ENCODE measurements at places on chromosomes 11 and 22. TPM values are rescaled to one million over a fixed set of nuclear protein-coding genes. Genes with fewer than 3 reads are reported as not detected.

Gene IRAG1
- polyA plus RNA-seq = 0.05 TPM

Gene SELENOO
- 26.7 TPM for polyA plus RNA-seq

Gene OR8D1
- polyA plus RNA-seq = not detected

Gene CATSPER1
- 2.2 TPM for polyA plus RNA-seq

Gene OR8K5
- polyA plus RNA-seq = not detected

GRCh38 chr11:112811783-112812182, 149.4 kb upstream of the NCAM1 start:
- DNase-seq = no peak

- DNase-seq = no peak
Observed at GRCh38 chr11:84173078-84173477, 886.9 kb upstream of the CCDC90B start.

- DNase-seq = no peak
Observed at GRCh38 chr11:6647836-6648235, 7.8 kb downstream of the DCHS1 start.

- no peak for DNase-seq
Observed at GRCh38 chr22:49229483-49230193, 598.0 kb downstream of the BRD1 start.

DNA sequence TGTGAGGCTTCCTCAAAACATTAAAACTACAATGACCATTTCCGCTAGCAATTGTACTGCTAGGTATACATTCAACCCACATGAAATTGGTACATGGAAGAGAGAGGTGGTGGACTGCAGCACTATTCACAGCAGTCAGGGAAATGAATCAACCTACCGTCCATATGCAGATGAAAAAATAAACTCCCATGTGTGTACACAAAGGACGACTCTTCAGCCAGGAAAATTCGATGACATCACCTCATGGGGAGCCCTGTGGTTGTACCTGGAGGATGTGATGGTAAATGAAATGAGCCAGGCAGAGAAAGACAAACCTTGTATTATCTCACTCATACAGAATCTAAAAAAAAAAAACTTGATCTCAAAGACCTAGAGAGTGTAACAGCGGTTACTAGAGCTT, 23.3 kb downstream of the RFPL3 start:
- no peak for DNase-seq

DNA sequence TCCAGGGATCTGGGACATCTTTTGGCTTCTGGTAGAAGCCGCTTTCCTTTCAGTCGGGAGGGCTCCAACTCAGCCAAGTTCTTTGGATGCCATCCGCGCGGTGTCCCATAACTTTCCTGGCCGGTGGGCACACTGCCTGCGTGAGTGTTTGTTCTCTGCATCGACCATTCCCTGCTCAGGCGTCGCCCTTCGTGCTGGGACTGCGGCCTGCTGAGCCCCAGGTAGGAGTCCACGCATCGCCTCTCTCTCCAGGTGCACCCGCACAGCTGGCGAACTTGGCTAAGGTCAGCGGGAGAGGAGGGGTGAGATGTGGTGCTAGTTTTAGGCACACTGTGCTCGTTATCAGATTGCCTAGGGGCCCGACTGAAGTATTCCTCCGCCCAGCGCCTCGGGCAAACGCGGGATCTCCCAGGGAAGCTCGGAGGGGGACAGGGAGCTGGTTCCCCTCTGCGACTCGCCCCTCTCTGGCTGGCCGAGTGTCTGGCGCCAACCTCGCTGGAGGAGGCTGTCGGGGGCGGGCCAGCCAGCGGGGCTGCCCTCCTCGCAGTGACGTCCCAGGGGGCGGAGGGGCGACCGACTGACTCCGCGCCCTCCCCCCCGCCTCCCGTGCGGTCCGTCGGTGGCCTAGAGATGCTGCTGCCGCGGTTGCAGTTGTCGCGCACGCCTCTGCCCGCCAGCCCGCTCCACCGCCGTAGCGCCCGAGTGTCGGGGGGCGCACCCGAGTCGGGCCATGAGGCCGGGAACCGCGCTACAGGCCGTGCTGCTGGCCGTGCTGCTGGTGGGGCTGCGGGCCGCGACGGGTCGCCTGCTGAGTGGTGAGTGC, at the start of gene LAYN:
TSS of gene LAYN (plus strand) at position 607 of the 823 bp plus-strand sequence. CDS start at position 731, 124 bp downstream.
- DNase-seq = peak; percentile 86

DNA sequence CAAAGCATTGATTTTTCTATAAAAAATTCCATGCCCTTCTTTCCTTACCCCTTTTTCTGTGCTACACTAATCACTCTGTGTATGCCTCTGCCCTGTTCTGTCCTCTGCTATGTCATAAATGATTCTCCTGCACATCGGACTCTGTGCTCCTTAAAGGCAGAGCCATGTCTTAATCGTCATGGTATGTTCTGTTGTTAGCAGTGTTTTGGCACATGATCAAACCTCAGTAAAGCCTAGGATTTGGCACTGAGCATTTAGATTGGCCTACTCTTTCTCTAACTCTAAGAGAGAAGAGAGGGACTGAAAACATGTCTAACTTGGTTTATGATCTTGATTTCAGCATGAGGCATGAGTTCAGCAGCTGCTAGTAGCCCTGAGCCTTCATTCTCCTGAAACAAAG, 266.9 kb downstream of the AASDHPPT start:
- DNase-seq = no peak

GRCh38 chr11:34916015-34916842, at the start of the genes APIP and PDHX:
Gene APIP (minus strand): TSS chr11:34916379. CDS start chr11:34916284, 95 bp downstream.
Gene PDHX (plus strand): TSS chr11:34916618. CDS start chr11:34916656, 38 bp downstream.
- DNase-seq = peak; percentile 98

- DNase-seq = no peak
Observed at GRCh38 chr22:37562049-37562875, 2.0 kb downstream of the CDC42EP1 start.

DNA sequence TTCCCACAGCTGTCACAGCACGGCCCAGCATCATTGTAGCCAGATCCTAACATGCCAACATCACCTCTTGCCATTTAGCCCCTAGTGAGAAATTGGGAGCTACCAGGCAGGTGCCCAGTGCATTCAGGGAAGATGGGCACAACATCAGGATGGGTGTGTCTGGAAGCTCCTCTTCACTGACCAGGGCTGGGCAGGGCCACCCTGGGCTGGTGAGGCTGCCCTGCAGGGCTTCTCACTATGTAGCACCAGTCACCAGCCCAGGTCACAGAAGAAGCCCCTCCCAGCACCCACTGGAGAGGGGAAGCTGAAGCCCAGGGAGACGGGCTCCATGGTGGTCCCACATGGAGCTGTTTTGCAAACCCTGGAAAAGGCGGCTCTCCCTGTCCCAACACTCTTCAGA, 13.9 kb downstream of the ZNF74 start:
- DNase-seq = no peak

DNA sequence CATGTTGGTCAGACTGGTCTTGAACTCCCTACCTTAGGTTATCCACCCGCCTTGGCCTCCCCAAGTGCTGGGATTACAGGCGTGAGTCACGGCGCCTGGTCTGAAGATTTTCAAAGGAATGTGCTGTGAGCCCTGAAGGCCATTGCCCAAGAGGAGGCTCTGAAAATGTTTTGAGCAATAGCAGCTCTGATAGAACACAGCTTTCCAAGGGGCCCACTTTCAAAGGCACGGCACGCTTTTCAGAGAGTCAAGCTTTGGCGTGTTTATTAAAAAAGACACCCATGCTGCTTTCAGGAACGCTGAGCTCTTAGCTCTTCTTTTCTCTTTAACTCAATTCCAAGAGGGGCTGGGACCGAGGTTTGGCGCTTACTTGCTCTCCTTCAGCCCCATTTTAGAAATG, 73.8 kb upstream of the CDON start:
- no peak for DNase-seq

- no peak for DNase-seq
Observed at GRCh38 chr11:108880510-108880909, 215.6 kb downstream of the DDX10 start.

- DNase-seq = no peak
Observed at GRCh38 chr11:110471371-110471770, 41.6 kb downstream of the FDX1 start.

DNA sequence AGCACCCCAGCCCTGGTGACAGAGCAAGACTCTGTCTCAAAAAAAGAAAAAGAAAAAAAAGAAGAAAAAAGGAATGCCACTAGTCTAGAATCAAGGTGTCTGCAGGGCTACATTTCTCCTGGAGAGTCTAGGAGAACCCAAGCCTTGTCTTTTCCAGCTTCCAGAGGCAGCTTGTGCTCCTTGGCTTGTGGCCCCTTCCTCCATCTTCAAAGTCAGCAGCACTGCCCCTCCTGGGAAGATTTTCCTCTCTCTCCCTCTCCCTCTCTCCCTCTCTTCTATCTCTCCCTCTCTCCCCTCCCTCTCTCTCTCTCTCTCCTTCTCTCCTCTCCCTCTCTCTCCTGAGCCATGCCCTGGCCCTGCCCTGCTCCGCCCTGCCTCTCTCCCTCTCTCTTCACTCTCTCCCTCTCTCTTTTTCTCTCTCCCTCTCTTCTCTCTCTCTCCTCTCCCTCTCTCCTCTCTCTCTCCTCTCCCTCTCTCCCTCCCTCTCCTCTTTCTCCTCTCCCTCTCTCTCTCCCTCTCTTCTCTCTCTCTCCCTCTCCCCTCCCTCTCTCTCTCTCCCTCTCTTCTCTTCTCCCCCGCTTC, 97.7 kb upstream of the FGF3 start:
- no peak for DNase-seq

DNA sequence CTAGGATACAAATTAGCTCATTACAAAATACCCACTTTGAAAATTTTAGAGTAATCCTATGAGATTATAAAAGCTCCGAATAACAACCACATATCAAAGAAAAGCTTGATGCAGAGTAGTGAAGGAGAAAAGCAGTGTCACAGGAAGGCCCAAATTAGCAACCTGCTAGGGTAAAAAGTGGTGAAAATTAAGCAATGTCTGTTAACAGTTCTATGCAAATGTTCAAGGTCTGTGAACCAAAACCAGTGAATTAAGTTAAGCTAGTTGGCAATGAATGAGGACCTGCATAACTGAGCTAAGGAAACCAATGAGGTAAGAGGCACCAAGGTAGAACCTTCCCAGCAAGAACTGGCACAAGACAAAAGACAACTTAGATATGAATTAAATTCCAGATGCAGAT, 29.6 kb downstream of the PRDM10 start:
- no peak for DNase-seq

GRCh38 chr22:45496451-45496941, 6.2 kb upstream of the FBLN1 start:
- DNase-seq = peak; percentile 26

Measured in SK-N-SH (cell line).